Psoas muscle (tissue), 8 donors: ENCODE measurements at places on chromosomes 5 and 9. TPM values are rescaled to one million over a fixed set of nuclear protein-coding genes. Genes with fewer than 3 reads are reported as not detected.

PCDHGA11 gene
- 2.2 TPM for total RNA-seq

TEX48 gene
- total RNA-seq, result not detected

PDZD2 gene
- total RNA-seq, result 17.5 TPM

- no peak for DNase-seq
These were observed 3.3 kb downstream of the LPAR1 start for GRCh38 chr9:111034898-111035539.

- no peak for DNase-seq
These were observed 93.9 kb downstream of the GHR start for GRCh38 chr5:42517164-42517563.

GRCh38 chr5:14706615-14707021 lies 42.1 kb downstream of the OTULIN start:
- DNase-seq, result no peak

- no peak for DNase-seq
These were observed 419.9 kb downstream of the BNC2 start for GRCh38 chr9:16450578-16450977.
